ENCODE measurements at places on chromosomes 2 and 18.
A peak's percentile ranks its signal among the peaks of the same experiment; 100 is the strongest.

DNA sequence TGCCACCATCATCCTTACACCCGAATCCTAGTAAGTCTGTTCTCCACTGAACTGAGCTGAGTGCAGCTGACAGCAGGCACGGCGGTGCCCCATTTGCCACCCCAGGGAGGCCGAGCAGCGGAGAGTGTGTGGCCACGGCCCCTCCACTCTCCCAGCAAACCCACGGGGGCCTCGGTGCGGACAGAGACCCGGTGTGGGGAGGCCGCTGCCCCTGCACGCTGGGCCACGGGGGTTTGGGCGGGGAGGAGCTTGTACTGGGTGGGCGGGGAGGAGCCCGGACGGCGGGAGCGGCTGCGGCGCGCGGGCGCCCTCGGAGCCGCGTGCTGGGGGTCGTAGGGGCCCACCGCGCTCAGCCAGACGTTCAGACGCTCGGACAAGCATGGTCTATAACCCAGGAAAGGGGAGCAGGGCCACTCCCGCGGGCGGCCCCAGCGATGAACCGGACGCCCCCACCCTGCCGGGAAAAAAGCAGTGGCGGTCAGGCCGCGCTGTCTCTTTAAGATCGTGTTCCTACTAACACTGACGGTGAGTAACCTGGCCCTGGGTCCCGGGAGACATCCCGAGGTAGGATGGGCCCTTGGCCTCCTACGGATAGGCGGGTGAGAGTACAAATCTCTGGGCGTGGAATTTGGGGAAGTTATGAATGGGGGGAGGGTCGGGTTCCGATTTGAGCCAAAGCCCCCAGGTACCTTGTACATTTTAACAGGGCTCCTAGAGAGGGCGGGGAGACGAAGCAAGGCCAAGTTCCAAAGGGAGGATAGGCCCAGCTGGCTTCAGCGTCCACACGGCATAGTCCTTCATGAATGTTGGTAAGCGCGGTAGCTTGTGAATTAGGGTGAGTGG lies at the start of gene ITPRIPL1:
Gene ITPRIPL1 (plus strand): TSS at position 277 of the 843 bp plus-strand sequence. CDS start 523 bp downstream, at position 800.
- peak; percentile 24 for DNase-seq

DNA sequence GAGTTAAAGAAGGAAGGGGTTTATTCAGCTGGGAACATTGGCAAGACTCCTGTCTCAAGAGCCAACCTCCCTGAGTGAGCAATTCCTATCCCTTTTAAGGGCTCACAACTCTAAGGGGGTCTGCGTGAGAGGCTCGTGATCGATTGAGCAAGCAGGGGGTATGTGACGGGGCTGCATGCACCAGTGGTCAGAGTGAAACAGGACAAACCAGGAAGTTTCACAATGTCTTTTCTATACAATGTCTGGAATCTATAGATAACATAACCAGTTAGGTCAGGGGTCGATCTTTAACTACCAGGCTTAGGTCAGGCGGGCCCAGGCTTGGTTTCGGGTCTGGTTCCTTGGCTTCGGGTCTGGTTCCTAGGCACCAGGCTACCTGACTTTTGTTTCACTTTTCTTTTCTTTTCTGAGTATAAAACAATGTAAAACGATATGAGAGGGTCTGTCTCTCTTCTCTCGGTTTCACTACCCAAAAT lies 30.1 kb upstream of the LIPG start:
- DNase-seq: no peak

GRCh38 chr2:71460595-71461303 lies 7.4 kb downstream of the DYSF start:
- no peak for DNase-seq

DNA sequence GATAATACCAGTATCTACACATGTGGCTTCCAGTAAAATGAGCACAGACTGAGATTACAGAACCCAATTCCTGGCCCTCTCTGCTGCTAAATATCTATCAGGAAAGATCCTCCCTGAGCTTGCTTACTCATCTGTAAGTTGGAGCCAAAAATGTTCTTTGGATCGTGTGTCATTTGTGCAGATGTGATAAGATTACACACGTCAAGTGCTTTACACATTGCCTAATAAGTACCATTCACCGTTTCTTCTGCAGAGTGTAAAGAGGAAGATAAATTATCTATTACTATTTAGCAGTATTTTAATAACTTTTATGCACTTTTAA lies 23.2 kb upstream of the SLC20A1 start:
- DNase-seq: no peak

GRCh38 chr2:16554060-16554583 lies 111.5 kb downstream of the CYRIA start:
- no peak for DNase-seq

DNA sequence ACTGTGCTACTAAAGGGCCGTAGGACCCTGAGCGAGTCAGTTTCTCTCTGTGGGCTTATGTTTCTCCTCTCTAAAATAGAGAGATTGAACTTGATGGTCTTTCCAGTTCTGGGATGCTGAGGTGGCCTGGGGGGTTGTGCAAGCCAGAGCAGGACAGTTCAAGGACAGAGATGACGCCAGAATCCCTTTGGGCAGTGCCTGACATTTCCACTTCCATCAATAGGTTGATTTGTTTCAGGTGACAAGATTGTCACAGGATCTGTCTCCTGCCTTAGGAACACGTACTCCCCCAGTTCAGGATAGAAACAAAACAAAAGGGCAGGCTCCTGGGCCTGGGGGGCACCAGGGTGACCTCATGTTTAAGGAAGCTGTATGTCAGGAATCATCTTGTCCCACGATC lies 82.0 kb downstream of the XDH start:
- no peak for DNase-seq

DNA sequence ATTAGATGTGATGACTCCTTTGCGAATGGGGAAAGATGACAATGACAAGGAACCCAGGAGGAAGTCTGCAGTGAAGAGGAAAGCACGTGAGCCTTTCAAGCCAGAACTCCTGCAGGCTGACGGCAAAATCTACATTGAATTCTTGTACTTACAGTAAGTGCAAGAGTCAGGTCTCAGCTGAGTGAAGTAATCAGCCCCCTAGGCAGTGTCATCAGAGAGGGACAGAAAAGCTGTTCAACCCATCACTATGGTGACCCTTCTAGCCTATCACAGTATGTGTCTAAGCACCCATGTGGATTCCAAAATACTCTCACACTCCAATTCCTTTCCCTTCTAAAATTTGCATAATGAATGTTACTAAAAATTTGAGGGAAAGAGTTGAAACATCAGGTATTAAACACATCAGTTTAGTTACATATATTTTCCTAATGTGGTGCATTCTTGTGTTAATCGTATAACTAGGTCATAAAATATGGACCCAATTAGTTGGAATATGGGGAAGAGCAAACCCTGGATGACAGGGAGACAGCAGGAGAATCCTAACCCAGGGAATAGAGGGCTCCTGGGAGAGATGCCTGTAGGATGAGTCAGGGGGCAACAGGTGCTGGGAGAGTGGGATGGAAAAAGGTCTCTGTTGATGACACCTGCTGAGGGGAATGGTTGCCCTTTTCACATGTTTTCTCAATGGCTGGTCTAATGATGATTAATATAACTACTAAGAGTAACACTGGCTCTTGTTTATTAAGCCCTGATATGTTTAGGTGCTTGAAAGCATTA lies 39.5 kb downstream of the VWC2L start:
- DNase-seq: no peak

GRCh38 chr2:198905881-198906612 lies 551.7 kb downstream of the SATB2 start:
- no peak for DNase-seq
